Osteocyte (in vitro differentiated cells): ENCODE measurements at places on chromosomes 12 and 14.

DNA sequence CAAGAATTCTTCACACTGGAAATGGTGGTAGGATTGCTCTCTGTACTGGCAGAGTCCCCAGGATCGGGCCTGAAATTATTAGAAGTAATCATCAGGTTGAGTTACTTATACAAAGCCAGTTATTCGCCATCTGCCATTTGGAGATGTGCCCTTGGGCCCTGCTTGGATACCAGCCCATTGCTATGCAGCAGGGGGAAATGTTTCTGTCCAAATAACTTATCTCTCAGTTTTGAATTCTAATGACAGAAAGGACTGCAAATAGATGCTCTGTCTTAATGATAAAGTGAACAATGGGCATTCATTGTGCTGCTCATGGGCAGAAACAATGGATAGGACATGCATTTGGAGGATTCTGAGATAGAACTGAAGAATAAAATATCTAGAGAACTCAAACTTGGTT lies 139.1 kb upstream of the PELI2 start:
- no peak for DNase-seq

GRCh38 chr12:105481392-105482300 lies 151.2 kb downstream of the C12orf75 start:
- DNase-seq, result peak; percentile 21

DNA sequence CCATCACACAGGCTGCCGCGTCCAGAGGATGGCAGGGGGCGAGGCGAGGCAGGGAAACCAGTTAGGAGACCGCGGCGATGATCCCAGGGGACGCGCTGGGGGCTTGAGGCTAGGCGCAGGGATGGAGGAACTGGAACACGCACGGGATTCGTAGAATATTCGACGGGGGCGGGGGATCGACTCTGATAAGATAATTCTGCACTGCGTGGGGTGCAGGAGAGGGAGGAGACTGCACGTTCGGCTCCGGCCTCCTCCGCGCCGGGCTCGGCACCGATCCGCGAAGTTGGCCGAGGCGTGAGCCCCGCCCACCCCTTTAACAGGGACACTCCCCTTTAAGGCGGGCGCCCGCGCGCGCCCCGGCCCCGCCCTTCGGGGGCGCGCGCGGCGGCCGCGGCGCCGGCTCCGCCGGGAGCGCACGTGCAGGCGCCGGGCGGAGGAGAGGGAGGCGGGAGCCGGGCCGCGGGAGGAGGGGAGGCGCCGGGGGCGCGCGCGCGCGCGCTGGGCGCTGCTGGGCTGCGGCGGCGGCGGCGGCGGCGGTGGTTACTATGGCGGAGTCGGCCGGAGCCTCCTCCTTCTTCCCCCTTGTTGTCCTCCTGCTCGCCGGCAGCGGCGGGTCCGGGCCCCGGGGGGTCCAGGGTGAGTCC lies at the start of gene ACVR1B:
TSS of gene ACVR1B (plus strand) at position 501 of the 644 bp plus-strand sequence. CDS start at position 546, 45 bp downstream.
- DNase-seq, result peak; percentile 95

- DNase-seq, result no peak
Measured at GRCh38 chr14:32512813-32513212, 183.7 kb downstream of the AKAP6 start.

- DNase-seq, result no peak
Measured at GRCh38 chr12:113208041-113208934, 13.0 kb upstream of the TPCN1 start.

GRCh38 chr12:53977596-53978445 lies 3.1 kb upstream of the HOTAIR start:
- no peak for DNase-seq

DNA sequence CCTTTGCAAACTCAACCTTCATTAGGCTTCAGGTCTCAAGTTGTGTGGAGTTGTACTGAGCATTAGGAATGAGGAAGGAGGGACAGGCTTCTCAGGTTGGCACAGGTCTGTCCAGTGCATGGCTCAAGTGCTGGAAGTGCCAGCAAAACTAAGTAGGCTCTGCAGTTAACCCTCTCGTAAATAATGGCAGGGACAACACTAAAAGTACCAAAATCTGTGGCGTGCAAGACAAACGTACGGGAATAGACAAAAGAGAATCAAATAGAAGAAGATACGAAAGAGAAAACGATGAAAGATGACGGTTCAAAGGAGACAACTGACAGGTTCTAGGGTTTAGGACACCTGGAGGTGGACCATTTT lies 612 bp downstream of the TRAPPC6B start:
- no peak for DNase-seq

DNA sequence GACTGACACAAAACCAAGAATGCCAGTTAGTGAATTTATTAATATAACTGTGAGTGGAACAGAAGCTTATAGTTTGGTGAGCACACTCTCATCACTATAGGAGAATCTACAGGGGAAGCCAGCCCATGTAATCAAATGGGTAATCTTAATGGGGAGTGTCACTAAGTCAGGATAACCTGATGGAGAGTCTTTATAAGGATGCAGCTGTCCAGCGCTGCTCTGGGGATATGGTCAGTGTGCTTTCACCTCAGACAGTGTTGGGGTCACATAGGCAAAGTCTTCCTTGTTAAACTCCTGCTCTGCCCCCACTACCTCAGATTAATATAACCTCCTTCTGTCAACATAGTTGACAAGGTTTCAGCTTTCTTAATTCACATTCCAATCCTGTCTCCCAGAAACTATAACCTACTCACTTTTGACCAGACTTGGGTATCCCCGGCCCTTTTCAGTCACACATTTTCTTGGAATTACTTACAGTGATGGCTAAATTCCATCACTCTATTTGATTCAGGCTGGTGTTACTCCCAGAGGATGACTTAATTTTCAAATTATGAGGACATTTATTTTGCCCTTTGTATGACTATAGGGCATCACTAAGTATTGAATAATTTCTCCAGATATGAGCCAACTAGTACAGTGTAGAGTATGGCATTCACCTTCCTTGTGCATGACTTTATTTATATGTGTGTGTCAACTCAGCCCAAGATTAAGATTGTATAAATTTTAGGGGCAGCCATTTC lies 13.2 kb downstream of the STK38L start:
- no peak for DNase-seq

- DNase-seq, result no peak
Measured at GRCh38 chr12:51922762-51923505, 15.6 kb downstream of the ACVRL1 start.

DNA sequence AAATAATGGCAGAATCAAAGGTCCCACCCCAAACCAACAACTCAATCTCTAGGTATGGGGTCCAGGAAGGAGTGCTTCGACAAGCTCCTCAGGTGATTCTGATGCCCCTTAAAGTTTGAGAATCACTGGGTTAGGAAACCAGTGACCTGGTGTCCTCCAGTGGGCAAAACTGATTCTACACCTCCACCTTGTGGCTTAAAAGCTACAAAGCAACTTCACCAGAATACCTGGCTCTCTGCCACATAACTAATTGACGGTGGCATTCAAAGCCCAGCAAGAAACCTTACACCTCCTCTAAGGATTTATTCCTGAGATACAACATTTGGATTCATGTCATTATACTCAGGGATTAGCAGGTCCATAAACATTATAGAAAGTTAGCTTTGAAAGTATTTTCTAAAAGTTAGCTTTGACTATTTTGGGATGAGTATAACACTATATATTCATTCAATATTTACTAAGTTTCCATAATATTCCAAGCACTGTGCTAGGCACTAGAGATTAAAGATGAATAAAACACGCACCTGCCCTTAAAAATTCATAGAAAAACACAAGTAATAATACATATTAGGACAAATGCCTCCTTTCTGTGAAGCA lies 45.4 kb downstream of the DCAF5 start:
- DNase-seq, result no peak

DNA sequence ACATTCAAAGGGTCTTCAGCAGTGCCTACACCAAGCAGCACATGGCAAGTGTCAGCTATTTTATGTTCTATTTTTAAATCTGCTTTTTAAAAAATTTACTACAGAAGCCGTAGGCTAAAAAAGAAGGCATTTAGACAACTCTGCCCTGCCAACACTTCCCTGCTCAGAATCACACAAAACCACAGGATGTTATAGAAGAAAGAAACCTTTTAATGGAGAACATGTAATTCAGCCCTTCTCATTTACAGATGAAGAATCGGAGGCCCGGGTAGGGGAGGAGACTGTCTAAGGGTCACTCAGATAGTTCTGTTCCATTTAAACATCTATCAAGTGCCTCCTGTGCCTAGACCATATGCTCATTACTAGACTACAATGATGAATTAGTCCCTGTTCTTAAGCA lies 171.8 kb upstream of the NTF3 start:
- no peak for DNase-seq

DNA sequence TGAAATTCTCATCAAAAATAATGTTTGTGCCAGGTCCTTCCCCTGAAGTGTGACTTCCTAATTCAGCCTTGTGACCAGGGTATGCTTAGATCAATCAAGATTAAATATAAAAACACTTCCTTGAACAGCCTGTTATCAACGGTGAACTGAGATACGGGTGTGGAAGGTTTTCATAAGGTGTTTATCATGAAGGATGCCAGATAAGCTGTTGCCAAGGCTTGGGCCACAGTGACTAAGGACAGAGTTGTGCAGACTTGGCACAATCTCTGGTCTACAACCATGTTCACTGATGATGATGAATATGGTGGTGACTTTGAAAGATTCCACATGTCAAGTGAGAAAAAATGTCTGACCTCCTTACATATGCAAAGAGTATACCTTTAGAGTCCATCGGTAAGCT lies 51.3 kb upstream of the LIN7A start:
- DNase-seq, result no peak

DNA sequence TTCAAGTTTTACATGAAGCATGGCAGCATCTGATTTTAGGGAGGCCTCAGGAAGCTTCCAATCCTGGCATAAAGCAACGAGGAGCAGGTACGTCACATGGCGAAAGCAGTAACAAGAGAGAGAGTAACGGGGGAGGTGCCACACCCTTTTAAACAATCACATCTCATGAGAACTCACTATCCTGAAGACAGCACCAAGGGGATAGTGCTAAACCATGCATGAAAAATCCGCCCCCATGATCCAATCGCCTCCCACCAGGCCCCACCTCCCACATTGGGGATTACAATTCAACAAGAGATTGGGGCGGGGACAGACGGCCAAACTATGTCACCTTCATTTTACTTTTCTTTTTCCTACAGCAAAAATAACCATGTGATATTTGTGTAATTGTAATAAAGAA lies 7.2 kb upstream of the MAP3K9 start:
- DNase-seq, result no peak

DNA sequence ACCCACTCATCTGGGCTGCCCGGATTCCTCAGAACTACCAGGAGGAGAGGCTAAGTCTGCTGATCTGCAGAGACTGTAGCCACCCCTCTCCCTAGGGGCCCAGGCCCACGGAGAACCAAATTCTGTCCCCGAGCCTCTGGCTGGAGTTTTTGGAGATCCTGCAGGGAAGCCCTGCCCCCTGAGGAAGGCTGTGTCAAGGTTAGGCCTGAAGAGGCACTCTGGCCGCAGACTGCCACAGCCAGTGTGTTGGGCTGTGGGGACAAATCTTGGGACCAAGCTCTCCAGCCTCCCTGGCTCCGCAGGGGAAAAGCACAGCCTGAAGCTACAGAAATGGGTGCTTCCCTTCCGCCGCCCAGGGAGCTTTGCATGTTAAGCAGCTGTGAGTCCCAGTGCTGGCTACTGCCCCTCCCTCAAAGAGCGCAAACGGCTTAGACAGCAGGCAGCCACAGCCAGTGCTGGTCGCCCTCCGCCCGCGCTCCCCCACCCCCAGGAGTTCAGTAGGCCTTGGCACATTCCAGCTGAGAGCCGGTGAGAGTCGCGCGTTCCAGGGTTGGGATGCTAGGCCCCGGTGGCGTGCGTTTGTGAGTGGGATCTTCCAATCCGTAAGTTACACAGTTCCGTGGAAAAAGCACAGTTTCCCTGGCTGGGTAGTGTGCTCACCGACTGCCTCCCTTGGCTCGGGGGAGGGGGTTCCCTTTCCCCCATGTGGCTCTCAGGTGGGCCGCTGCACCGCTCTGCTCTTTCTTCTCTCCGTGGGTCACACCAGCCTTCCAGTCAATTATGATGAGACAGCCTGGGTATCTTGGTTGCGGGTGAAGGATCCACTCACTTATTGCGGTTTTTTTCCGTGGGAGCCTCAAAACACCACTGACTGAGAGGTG lies 13.2 kb downstream of the CLEC4E start:
- no peak for DNase-seq

GRCh38 chr14:65922142-65922541 lies 509.6 kb downstream of the FUT8 start:
- no peak for DNase-seq

GRCh38 chr12:9732921-9733461 lies at the start of gene CLECL1:
Gene CLECL1 (minus strand): TSS chr12:9733097.
- DNase-seq, result no peak

GRCh38 chr12:55019784-55020183 lies at the start of gene NEUROD4:
Gene NEUROD4 (plus strand): TSS chr12:55019974. CDS start chr12:55026440, 6,466 bp downstream.
- no peak for DNase-seq

GRCh38 chr12:89024580-89024979 lies 327.7 kb downstream of the DUSP6 start:
- no peak for DNase-seq

DNA sequence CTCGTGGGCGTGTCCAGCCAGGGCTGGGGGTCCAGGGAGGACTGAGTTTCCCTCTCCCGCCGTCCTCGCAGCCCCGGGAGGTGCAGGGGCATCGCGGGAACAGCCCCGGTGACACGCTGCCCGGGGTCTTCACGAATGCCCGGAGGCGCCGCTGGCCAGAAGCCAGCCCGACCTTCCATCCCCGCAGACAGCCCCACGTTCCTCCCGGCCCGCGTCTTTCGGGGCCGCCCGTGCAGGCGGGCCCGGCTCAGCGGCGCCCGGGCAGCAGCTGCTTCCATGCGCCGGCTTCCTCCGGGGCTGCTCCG lies 827 bp upstream of the TEDC1 start:
- no peak for DNase-seq

GRCh38 chr12:7788294-7788660 lies 925 bp upstream of the NANOG start:
- DNase-seq, result no peak

GRCh38 chr12:59698600-59698999 lies 102.8 kb downstream of the SLC16A7 start:
- DNase-seq, result no peak

DNA sequence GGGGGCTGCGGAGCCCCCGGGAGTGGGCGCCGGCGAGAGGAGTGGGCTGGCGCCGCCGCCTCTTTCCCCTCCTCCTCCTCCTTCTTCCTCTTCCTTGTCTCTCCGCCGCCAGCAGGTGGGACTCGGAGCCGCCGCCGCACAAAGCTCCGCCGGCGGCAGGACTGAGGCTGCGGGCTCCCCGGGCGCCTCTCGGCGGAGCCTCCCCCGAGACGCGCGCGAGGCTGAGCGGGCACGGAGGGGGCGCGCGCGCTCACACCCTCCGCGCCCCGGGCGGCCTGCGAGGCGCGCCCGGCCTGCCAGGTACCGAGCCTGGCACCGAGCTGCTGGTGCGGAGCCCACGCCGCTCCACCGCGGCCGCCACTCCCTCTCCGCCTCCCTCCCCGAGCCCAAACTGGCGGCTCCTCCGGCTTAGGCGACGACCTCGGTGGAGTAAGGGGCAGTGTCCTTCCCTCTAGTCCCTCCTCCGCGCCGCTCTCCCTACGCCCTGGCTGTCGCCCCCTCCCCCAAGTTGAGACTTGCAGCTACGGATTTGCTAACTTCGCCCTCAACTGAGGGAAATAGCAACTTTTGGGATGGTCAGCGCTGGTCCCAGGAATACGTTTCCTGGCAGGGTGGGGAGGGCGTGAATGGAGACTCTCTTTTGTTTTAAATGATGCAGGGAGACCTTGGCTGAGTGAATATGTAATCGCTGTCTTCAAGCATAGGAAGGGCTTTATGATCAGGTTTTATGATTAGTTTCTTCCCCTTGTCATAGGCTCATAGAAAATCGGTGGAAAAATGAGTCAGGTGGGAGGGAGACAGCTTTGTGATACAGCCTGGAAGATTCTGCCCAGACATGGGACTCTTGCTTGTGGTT lies 199.5 kb upstream of the CAND1 start:
- DNase-seq, result no peak
